ENCODE measurements at places on chromosomes 13 and 19.

GRCh38 chr19:17611462-17612244 is 56.2 kb downstream of the COLGALT1 start:
- no peak for DNase-seq

- DNase-seq = no peak
Measured at GRCh38 chr13:114309806-114310410, 4.4 kb upstream of the CHAMP1 start.

GRCh38 chr13:75792526-75793187 is 156.5 kb downstream of the LMO7 start:
- DNase-seq = no peak

- no peak for DNase-seq
Measured at GRCh38 chr13:53104136-53104535, 75.5 kb downstream of the OLFM4 start.

- DNase-seq = no peak
Measured at GRCh38 chr13:19618977-19619376, 14.5 kb upstream of the MPHOSPH8 start.

- no peak for DNase-seq
Measured at GRCh38 chr13:47258384-47258783, 361.5 kb upstream of the HTR2A start.

DNA sequence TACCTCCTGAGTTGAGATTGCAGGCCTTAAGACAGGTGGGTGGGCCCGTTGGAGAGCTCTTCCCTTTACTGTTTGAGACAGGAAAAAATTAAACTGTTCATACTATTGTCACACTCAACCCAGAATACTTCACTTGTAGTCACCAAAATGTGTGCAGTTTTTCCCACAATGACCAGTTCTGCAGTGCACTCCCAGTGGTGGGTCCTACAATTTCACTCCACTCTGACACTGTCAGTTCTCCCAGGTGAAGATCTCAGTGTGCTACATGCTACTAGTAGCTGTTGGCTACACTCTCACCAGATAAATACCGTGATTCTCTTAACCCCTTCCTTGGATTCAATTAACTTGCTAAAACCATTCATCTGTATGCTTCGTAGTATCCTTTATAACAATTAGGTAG is 2.9 kb downstream of the ZNF665 start:
- DNase-seq = no peak

GRCh38 chr13:94333131-94333820 is 146.2 kb downstream of the DCT start:
- DNase-seq = no peak

GRCh38 chr19:42023943-42024260 is 29.9 kb upstream of the ATP1A3 start:
- no peak for DNase-seq

DNA sequence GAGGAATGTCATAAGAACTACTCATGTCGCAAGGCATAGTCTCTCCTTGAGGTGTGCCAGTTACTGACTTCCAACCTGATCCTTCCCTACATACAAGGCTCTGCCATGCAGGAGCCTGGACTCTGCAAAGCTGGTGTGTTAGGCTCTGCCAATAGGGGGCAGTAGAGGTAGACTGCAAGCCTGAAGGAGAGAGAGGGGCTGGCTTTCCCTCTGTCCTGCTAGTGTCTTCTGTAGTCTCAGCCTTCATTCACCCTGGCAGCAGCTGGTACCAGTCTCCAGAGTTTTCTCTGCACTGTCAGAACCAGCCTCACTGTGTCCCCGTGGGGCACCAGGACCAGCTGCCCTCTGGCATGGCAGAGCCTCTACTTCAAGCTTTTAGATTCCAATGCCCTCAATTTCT is 14.5 kb downstream of the SHISA2 start:
- no peak for DNase-seq

DNA sequence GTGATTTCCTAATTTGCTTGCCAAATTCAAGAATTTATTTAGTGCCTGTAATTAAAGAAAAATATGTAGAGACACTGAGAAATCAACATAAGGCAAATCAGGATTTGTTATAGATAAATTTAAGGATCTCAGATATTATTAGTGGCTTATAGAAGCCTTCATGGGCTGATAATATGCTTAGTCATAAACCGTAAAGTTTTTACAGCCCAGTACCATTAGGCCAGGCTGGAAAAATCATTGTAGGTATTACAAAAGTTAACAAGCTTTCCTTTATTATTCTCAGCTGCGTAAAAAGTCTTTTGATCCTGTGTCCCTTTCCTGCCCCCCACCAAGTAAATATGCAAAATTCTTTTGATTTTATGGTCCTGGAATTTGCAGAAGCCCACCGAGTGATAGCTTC is 58.2 kb downstream of the SLITRK6 start:
- DNase-seq = no peak

GRCh38 chr19:22634450-22634827 is 315 bp downstream of the ZNF492 start:
- no peak for DNase-seq

GRCh38 chr13:113924184-113924901 is 49.5 kb downstream of the C13orf46 start:
- no peak for DNase-seq

GRCh38 chr13:32911506-32911905 is 104.7 kb upstream of the KL start:
- no peak for DNase-seq

GRCh38 chr13:27971236-27971645 is 2.1 kb upstream of the CDX2 start:
- no peak for DNase-seq

- DNase-seq = no peak
Measured at GRCh38 chr13:73366241-73366640, 307.4 kb downstream of the KLF5 start.

GRCh38 chr19:42542791-42543190 is 14.5 kb upstream of the CEACAM1 start:
- no peak for DNase-seq

DNA sequence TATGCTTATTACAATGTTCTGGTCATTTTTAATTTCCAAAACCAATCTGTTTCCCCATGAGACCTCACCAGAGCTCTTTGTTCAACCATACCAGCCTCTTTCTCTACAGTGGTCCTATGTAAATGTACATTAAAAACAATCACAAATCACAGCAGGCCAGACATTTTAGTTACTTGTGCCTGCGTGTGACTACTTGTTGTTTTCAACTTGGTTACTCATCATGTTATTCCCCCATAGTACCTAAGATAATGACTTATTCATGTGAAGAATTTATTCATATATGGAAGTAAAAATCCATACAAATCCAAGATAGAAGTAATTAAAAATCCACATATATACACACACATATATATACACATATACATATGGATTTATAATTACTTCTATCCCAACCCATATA is 379.6 kb downstream of the SLITRK6 start:
- DNase-seq = no peak

- no peak for DNase-seq
Measured at GRCh38 chr19:45924891-45925447, 10.4 kb upstream of the NANOS2 start.

- no peak for DNase-seq
Measured at GRCh38 chr13:20772401-20773131, 1.2 kb downstream of the EEF1AKMT1 start.

GRCh38 chr19:37855098-37855497 is 51.3 kb downstream of the WDR87 start:
- no peak for DNase-seq

DNA sequence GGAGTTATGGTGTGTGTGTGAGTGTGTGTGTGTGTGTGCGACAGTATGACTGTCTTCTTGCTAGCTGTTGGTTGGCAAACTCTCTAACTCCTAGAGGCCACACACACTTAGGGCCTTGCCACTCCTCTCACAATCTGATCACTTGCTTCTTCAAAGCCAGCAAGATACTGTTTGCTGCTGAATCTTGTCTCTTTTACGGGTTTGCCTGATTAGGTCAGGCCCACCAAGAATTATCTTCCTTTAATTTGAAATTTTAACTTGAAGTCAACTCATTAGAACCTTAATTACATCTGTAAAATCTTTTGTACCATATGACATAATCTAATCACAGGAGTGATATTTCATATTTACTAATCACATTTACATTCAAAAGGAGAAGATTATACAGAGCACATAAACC is 359.2 kb upstream of the SGCG start:
- DNase-seq = no peak

DNA sequence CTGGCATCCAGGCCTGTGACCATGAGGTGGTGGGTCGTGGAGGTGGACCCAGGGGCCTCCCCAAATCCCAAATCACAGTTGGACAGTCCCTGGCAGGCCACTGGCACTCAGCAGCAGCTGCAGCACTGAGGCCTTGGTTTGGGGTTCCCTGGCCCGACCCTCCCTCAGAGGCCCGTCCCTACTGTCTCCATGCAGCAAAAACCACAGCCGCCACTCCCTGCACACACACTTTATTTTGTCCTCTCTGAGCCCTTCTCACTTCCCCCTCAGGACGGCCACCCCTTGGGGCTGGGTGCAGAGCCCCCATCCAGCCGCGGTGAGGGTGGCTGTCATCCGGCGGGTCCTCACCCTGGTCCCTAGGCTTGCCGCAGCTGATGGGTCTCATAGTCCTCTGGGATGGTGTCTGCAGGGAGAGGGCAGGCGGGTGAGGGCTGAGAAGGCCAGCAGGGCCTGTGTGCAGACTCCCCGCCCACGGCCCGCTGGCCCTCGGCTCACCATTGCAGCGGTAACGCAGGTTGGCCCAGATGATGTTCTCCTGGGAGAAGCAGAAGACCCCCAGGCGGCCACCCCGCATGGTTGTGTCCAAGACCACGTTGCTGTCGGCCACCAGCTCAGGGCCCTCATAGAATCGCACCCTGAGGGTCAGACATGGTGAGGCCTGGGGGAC is 8.4 kb downstream of the COMP start:
- no peak for DNase-seq

DNA sequence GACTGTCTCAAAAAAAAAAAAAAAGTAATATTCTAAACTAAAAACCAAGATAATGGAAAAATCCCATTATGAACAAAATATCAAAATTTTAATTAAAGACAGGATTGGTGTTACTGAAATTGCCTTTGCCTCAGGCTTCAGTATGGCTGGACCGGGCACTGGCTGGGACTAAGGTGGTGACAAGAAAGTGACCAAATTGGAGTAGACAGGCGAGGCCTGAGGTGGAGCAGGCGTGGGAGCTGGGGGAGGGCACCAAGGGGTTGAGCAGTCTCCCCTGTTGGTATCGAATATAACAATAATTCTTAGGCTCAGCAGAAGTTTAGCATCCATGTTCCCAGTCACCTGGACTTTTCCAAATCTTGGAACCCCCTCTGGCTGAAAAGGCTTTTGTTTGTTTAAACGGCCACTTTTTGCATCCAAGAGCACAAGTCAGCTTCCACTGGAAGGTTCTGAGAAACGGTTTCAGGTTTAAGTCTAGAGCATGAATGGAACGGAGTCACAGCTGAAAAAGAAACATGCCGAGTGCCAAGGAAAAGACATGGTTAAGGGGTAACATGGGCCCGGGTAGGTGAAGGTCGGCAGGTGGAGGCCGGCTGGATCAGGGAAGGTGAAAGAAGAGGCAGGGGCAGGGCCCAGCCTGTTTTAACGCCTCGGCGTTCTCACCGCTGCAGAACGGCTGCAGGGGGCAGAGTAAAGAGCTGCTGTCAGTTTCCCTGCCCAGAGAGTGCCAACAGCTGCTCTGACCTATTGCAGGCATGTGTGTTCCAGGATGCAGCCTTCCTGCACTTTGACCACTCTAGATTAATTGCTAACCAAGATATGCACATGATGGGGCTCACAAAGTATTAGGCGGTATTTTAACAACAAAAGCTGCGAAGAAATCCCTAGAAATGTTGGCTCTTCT is 104.4 kb downstream of the TM9SF2 start:
- peak; percentile 28 for DNase-seq

GRCh38 chr13:105642511-105642958 is 892.9 kb downstream of the EFNB2 start:
- no peak for DNase-seq

GRCh38 chr19:11209839-11210655 is 12.7 kb upstream of the KANK2 start:
- DNase-seq = no peak

- DNase-seq = no peak
Measured at GRCh38 chr13:64993514-64994164, 2236.5 kb downstream of the PCDH9 start.

DNA sequence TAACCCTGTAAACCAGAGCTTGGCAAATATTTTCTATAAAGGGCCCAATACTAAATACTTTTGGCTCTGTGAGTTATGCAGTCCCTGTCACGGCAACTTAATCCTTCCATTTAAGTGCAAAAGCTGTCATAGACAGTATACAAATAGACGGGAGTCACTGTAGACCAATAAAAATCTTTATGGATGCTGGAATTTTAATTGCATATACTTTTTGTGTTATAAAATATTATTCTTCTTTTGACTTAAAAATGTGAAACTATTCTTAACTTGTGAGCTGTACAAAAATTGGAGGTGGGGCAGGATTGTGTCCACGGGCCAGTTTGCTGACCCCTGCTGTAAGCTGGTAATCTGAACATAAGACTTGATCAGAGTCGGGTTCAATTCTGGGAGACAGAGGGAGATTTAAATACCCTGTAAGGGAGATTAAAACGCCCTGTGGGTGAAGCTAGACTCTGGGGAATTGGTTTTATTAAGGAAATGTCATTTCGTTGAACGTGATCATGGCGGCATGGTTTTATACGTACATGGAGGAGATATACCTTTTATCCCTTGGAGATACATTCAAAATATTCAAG is 21.7 kb downstream of the TNFSF14 start:
- DNase-seq = no peak

- no peak for DNase-seq
Measured at GRCh38 chr19:18975011-18975410, 34.0 kb upstream of the HOMER3 start.

GRCh38 chr19:28396287-28396831 is 816.6 kb downstream of the UQCRFS1 start:
- no peak for DNase-seq

DNA sequence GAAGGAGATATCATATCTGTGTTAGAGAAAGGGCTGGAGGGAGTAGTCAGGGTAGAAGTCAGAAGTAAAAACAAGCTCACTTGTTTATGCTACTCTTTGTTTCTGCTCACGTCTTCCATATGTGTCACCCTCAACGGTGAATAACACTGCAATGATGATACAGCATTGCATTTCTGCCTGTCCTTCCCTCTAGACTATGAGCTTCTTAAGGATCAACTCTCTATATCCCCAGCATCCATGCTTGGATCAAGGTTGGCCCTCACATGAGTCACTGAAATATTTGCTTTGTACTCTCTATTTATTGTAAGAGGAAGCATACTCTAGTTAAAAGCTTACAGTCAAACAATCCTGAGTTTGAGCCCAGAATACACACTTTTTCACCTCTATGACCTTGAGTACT is 406.0 kb downstream of the RFC3 start:
- no peak for DNase-seq

DNA sequence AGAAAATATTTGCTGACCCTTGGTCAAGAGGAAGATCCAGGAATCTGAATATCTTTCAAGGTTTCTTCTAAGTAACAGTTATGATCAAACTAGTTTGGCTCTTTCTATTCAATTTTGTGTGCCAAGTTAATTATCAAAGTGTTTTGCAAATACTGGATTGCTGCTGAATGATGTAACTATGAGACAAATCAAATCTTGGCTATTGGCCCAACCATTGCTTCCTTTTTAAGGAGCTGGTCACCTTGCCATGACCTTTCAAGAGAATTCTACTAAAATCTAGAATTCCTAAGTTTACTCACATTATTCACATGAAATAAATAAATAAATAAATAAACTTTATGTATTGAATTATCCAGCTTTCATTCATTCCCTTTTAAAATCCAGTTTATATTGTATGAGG is 371.8 kb downstream of the SLITRK6 start:
- no peak for DNase-seq

Data from activated T-helper 1 cell treated with Interleukin-2 at 50 U/mL for 16 hours (primary cell).